ENCODE measurements at places on chromosomes 1 and 21.

DNA sequence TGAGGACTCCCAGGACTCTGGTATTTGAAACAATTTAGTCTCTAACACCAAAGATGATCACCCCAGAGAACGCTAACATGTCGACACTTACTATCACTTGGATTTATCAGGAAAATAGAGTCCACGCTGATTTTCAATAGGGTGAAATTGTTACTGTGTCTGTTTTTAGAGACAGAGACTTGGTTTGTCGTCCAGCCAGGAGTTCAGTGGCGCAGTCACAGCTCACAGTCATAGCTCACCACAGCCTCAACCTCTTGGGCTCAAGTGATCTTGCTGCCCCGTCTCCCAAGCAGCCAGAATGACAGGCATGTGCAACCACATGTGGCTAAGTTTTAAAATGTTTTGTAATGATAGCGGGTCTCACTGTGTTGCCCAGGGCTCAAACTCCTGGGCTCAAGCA, 5.3 kb downstream of the SSU72 start:
- DNase-seq, result no peak

DNA sequence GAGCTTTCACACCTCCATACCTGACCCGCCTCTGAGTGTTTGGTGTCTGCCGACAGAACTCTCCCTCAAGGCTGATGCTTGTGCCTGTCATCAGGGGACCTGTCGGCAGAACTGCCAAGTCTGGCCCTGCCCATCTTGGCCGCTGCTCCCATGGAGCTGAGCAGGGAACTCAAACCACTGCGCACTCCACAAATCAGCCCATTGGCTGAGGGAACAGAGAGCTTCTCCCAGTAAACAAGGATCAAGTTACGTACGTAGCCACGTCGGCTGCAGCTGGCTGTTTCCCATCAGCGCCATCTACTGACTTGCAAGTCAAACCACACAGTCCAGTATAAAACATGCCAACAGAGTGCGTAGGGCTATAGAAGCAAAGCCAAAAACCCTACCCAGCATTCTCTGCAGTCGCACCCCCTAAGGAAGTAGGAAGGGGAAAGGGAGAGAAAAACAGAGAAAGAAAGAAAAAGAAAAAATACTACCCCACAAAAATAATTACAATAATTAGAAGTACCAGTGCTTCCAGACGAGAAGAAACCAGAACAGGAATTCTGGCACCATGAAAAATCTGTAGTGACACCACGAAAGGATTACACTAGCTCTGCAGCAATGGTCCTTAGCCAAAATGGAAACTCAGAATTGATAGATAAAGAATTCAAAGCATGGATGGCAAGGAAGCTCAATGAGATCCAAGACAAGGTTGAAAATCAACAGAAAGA, 13.1 kb downstream of the KRTAP13-1 start:
- DNase-seq, result no peak

DNA sequence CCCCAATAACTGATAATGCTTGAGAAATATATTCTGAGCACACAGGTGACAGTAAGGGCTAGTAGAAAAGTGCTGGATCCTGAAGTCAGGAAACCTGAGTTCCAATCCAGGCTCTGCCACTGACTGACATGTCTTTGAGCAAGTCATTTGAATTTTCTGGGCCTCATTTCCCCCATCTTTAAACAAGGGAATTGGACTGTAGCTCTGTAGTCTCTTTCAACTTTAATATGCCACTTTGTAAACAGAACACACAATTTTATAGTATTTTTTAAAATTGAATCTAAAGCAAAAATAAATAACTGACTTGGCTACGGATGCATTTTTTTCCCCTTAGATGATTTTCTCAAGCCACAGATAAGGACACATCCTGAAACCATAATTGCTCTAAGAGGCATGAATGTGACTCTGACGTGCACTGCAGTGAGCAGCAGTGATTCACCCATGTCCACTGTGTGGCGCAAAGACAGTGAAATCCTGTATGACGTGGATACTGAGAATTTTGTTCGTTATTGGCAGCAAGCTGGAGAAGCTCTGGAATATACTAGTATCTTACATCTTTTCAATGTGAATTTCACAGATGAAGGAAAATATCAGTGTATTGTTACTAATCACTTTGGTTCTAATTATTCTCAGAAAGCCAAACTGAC, 37.0 kb downstream of the LRIG2 start:
- DNase-seq, result no peak

DNA sequence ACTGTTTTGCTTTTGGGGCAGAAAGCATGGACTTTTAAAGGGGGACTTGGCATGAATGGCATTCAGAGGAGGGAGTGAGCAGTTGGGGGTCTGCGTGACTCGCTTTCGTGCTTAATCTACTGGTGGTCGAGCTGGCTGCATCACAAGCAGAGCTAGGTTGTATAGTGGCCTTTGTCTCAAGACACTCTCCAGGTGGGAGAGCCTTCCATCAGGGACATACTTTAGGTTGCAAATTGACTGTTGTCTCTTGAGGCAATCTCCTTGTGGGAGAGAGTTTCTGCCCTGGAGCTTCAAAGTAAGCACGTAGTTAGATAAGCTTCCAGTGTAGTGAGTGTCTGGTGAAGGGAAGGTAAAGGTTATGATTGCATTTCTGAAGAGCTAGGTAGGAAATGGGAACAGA, 93.9 kb downstream of the C1orf21 start:
- no peak for DNase-seq

DNA sequence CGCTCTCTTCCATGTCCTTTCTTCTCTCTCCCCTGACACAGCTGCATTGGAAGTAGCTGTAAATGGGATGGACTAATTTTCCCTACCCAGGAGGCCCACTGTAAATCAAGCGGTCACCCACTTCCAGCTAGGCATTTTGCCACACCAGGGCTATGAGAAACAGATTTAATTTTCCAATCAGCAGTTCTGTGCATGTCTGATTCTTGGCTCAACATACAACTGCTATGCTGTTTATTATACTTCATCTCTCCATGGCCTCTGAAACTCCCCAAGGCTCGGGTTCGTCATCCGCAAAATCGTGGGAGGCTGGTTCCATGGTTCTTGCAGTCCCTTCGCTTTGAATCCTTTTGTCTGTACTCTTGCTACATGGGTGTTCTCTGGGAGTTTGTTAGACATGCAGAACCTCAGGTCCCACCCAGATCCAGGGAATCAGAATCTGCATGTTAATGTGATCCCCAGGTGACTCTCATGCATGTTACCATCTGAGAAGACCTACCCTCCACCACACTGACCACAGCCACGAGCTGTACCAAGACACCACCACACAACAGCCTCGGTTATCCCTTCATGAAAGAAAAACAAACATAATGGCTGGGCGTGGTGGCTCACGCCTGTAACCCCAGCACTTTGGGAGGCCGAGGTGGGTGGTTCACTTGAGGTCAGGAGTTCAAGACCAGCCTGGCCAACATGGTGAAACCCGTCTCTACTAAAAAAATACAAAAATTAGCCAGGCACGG, 190.5 kb downstream of the GABPA start:
- no peak for DNase-seq

- DNase-seq, result no peak
Measured at GRCh38 chr1:117599286-117600221, 6.3 kb upstream of the TENT5C start.
